ENCODE measurements at places on chromosomes 6 and 20.

DNA sequence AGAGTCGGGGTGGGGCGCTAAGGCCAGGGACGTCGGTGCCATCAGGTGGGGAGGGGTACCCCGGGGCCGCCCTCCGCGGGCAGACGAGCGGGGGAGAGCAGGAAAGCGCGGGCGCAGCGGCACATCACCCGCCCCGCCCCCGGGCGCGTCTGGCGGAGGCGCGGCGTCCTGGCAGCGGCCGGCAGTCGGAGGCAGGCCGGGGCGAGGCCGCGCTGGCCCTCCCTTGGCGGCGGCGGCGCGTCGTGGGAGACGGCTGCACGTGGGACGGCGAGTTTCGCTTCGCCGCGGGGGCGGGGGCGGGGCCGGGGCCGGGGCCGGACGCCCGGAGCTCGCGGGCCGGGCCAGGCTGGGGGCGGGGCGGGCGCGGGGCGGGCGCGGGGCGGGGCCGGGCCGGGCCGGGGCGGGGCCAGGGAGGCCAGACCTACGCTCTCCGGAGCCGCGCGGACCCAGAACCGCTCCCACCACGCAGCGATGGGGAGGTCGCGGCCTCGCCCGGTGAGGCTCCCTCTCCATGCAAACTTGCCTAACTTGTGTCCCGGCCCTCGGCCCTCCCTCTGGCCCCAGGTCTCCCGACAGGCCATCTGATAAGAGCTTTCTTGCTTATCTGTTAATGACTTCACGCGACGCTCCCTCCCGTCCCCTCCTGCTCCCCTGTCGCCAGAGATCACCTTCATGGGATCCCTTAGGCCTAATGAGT, 12.5 kb downstream of the ITPR3 start:
- peak overlapping the region; percentile 51 for H3K4me3 ChIP-seq
- peaks cover 30% of the 10 kb centered on the region for H3K4me1 ChIP-seq
- no peaks in the 10 kb centered on the region for H3K27me3 ChIP-seq
- DNase-seq = no peak

GRCh38 chr6:12720310-12720709, 3.7 kb downstream of the PHACTR1 start:
- no peaks in the 10 kb centered on the region for H3K36me3 ChIP-seq
- no peaks in the 10 kb centered on the region for H3K27me3 ChIP-seq
- no peak for DNase-seq
- no peak overlapping the region for H3K27ac ChIP-seq

DNA sequence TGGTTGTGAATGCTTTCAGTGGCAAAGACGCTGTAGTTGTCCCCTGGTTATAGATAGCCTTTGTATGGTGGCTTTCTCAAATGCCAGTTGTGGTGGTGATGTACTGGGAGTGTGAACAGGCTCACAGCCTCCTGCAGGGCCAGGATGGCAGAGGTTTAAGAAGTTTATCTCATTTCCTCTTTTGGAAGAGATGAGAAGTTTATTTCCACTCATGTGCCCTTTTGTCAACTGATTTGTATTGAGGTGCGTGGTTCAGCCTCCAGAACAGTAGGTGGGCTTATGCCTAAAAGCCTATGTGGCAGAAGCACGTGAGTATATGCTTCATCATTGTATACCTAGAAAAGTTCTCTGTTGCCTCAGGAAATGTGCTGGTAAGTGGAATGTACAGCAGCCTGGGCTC, 13.7 kb upstream of the ZFP57 start:
- no peaks in the 10 kb centered on the region for H3K27me3 ChIP-seq
- no peak overlapping the region for H3K27ac ChIP-seq
- no peaks in the 10 kb centered on the region for H3K36me3 ChIP-seq
- H3K4me3 ChIP-seq = no peak overlapping the region

DNA sequence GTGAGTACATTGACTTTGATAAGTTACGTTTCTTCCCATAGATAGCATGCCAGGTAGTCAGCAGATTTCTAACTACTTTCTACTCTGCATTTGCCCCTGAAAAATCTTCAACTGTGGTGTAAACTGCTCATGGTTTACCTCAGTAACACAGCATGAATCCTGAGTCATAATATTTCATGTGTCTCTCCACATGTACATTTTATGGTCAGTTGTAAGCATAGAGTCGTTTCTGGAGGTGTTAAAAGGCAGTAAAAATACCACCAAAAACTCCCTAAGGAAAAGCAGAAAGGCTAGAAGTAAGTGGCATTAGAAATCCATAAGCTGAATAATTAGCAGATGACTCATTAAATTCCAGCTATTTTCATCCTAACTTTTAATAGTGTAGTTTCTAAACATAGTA, 4.1 kb upstream of the GPR63 start:
- H3K4me1 ChIP-seq = peaks cover 3% of the 10 kb centered on the region
- H3K36me3 ChIP-seq = no peaks in the 10 kb centered on the region
- no peaks in the 10 kb centered on the region for H3K27me3 ChIP-seq
- no peak for DNase-seq
- no peak overlapping the region for H3K4me3 ChIP-seq
- no peak overlapping the region for H3K27ac ChIP-seq

DNA sequence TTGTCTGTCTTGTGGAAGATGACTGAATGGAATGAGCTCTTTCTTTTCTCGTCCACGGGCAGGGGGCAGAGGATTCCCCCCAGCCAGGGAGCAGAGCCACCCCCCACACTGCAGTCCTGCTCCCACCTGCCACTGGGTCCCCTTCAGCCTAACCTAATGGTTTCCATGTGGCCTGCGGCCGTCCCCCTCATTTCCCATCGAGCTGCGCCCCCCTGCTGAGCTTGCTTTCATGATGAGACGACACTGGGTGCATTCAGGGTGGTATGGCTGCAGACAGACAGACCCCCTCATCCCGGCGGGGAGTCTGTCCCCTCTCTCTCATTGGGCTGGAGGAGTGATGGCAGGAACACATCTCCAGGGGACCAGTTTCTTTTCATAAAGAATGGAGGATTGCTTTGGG, 140.8 kb downstream of the DTNBP1 start:
- peak overlapping the region; percentile 25 for H3K27ac ChIP-seq
- H3K36me3 ChIP-seq = peaks cover 30% of the 10 kb centered on the region
- H3K4me1 ChIP-seq = peaks cover 8% of the 10 kb centered on the region

DNA sequence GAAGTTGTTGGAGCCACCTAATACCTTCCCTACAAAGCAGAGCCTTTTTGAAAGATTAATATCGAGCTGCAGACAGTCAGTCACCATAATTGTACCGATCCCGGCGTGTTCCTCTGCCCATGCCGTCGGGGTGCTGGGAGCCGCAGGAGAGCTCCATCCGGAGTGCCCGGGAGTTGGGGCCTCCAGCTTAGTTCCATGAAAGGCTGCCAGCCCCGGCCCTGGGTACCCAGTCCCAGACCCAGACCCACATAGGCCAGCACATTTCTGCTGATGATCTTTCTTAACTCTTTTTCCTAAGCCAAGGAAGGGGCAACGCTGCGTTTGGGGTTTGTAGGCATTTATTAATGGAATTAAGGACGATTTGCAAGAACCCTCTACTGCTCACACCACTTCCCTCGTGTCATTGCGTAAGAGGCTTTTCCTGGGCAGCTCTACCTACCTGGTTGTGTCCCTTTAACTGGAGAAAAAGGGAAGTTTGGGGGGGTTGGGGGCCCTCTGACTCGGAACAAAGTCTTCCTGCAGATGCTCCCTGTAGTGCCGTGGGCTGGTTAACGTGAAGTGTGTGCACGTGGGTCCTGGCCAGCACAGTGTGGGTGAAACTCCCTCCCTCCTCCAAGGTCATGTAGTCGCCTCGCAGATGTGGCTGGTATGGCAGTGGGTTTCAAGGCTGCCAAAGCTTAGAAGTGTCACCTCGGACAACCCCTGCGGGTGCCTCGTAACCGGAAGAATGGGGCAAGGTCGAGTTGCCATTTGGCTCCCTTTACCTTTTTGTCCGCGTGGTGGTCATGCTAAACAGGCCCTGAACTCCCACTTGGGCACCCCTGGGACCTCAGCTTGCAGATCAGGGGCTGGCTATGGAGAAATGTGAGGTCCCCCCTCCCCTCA, 54.3 kb upstream of the APCDD1L start:
- H3K4me3 ChIP-seq = no peak overlapping the region
- H3K36me3 ChIP-seq = no peaks in the 10 kb centered on the region
- no peak overlapping the region for H3K27ac ChIP-seq
- no peaks in the 10 kb centered on the region for H3K4me1 ChIP-seq

DNA sequence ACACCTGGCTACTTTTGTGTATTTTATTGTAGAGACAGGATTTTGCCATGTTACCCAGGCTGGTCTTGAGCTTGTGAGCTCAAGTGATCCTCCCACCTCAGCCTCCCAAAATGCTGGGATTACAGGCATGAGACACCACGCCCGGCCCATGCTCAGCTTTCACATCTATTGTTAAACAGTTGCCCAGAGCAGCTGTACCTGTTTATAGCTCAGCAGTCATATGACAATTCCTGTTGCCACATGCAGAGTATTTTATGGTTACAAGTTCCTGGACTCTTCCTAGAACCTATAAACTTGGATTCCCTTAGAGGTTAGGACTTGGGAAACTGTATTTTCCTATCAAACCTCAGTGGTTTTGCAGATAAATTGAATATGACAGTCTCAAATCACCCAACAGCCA, 188.3 kb upstream of the KCNG1 start:
- H3K36me3 ChIP-seq = no peaks in the 10 kb centered on the region
- no peak overlapping the region for H3K27ac ChIP-seq
- H3K4me3 ChIP-seq = no peak overlapping the region
- H3K27me3 ChIP-seq = no peaks in the 10 kb centered on the region
- DNase-seq = no peak
- H3K4me1 ChIP-seq = no peaks in the 10 kb centered on the region

GRCh38 chr6:48826901-48827701, 636.0 kb downstream of the MMUT start:
- DNase-seq = no peak
- no peaks in the 10 kb centered on the region for H3K27me3 ChIP-seq
- H3K36me3 ChIP-seq = no peaks in the 10 kb centered on the region

DNA sequence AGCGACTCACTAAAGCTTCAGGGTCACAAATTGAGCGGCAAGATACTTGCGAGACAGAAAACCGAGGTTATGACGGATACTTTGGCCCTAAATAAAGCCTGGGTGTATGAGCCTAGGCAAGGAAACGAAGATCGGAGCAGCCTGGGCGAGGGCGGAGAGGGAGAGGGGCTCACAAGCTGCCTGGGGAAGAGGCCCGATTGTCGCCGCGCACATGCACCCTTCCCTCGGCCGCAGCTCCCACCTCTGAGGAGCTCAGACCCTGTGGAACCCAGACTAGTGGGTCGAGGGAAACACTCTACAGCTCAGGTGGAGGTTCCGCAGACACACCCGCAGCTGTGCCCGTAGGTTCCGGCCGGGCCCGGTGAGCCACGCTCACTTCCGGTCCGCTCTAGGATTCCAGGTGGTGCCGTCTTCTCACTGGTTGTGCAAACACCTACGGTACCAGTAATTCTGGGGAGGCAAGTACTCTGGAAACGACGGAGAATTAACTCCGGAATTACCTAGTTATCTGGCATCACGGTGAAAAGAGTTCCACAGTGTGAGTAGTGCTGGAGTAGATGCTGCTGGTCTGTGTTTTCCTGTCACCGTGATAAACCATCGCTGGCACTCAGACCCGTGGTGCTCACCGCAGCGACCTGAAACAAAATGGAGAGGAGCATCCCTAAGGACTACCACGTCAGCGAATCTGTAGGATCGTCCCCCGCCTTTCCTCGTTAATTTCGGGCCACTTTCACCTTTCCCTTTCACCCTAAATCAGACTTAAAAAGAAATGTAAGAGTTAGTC, 61.5 kb downstream of the GPX5 start:
- peaks cover 8% of the 10 kb centered on the region for H3K27me3 ChIP-seq
- peak overlapping the region; percentile 44 for H3K4me3 ChIP-seq
- no peaks in the 10 kb centered on the region for H3K4me1 ChIP-seq
- no peak for DNase-seq
- H3K36me3 ChIP-seq = no peaks in the 10 kb centered on the region

GRCh38 chr6:67914419-67914818, 720.7 kb upstream of the ADGRB3 start:
- H3K27me3 ChIP-seq = no peaks in the 10 kb centered on the region
- H3K36me3 ChIP-seq = no peaks in the 10 kb centered on the region
- no peaks in the 10 kb centered on the region for H3K4me1 ChIP-seq

DNA sequence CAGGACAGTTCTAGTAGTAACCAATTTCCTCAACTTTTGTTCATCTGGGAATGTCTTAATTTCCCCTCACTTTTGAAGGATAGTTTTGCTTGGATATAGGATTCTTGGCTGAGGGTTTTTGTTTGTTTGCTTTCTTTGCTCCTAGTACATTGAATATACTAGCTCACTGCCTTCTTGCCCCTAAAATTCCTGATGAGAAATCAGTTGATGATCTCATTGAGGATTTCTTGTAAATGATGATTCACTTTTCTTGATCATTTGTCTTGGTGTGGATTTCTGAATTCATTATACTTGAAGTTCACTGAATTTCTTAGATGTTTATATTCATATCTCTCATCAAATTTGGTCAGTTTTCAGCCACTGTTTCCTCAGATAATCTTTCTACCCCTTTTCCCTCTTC, 49.1 kb upstream of the PRDM1 start:
- no peaks in the 10 kb centered on the region for H3K4me1 ChIP-seq
- no peak overlapping the region for H3K27ac ChIP-seq
- H3K27me3 ChIP-seq = no peaks in the 10 kb centered on the region
- H3K36me3 ChIP-seq = no peaks in the 10 kb centered on the region

DNA sequence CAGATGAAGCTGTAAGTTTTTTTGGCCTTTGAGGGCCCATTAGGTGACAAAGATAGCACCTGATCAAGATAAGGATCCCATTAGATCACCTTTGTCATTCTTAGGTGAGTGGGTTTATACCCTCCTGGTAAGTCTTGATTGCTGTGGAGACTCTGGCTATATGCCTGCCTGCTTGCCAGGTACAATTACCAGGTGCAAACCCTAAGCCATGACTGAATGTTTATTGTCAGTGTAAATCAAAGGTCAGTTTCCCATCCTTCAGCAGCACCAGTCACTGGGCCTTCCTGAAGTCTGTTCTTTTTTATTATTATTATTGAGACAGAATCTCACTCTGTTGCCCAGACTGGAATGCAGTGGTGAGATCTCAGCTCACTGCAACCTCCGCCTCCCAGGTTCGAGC, 106.4 kb upstream of the FOXO3 start:
- no peak for DNase-seq
- no peak overlapping the region for H3K4me3 ChIP-seq
- no peaks in the 10 kb centered on the region for H3K36me3 ChIP-seq
- H3K27ac ChIP-seq = no peak overlapping the region
- no peaks in the 10 kb centered on the region for H3K27me3 ChIP-seq

- no peak overlapping the region for H3K27ac ChIP-seq
- no peaks in the 10 kb centered on the region for H3K4me1 ChIP-seq
- DNase-seq = no peak
- no peak overlapping the region for H3K4me3 ChIP-seq
- no peaks in the 10 kb centered on the region for H3K36me3 ChIP-seq
Observed at GRCh38 chr6:155837474-155837873, 381.8 kb upstream of the NOX3 start.

GRCh38 chr6:20669571-20670314, 135.5 kb downstream of the CDKAL1 start:
- no peaks in the 10 kb centered on the region for H3K4me1 ChIP-seq
- no peak overlapping the region for H3K4me3 ChIP-seq
- no peak overlapping the region for H3K27ac ChIP-seq

DNA sequence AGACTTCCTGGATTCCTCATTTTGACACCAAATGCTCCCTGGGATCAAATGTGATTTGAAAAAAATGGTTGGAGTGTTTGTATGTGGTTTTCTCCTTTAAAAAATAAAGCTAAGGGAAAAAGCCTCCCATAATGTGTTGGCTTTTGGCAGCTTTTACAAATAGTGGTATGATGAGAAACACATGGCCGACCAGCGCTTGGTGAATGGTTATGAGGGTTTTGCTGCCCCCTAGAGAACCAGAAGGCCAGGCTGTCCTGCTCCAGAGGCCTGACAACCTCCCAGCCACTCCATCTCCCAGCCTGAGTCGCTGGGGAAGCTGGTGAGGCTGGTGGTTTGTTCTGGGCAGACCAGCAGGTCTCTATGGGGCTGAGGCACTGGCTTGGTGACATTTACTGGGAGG, 69.3 kb downstream of the CLIC5 start:
- H3K4me1 ChIP-seq = no peaks in the 10 kb centered on the region
- no peak overlapping the region for H3K4me3 ChIP-seq
- H3K27me3 ChIP-seq = no peaks in the 10 kb centered on the region

Data from esophagus squamous epithelium (tissue), 5 donors.